Stimulated activated CD4-positive, alpha-beta T cell treated with anti-CD3 and anti-CD28 coated beads, Interleukin-1b, Interleukin-23, amount 100 ng/mL, for 4 hours (primary cell): ENCODE measurements at places on chromosomes 7 and 10.

- DNase-seq: no peak
Measured at GRCh38 chr10:77834943-77835668, 91.4 kb downstream of the DLG5 start.

DNA sequence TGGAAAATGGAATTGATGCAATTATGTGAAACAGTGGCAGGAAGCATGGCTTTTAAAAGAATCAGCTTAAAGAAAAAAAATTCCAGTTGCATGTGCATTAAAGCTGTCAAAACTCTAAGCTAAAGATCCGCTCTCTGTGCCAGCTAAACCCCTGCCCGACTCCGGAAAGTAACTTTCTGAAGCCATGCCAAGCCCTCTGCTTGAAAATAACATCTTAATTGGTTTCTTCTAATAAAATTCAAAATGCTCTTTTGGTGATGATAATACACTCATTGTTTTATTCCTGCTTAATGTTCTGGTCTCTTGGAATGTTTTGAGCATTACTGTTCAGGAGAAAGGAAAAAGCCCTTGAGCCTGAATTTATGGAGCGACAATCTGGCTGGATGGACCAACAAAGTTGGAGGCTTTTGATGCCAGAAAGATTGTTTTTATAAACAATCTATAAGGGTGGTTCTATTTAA, 11.7 kb downstream of the SEMA3C start:
- no peak for DNase-seq

DNA sequence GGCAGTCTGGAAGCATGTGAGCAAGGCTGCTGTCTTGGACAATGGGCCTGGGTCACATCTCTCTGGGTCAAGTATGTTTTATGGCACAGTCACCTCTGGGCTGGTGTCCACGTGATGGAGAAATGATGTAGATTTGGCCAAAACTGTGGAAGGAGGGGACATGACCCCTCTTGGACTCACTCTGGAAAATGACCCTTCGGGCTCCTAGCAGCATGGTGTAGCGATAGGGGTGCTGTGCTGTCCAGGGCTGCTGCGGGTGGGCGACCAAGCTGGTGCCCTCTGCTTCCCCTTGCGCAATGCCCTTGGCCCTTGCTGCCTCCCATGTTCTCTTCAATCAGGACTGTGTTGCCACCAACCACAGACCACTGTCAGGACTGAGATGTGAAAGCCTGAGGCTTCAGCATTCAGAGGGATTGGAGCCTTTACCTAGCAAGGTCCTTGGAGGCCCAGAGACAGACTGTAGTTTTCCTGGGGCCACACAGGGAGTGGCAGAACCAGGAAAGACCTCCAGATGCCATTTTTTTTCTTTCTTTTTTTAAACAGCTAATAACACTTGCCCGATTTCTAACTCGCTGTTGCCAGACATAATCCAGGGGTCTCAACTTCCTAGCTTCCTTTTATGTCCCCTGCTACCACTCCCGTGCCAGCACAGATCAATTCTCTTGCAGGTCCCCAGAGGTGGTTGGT, 6.1 kb downstream of the CYP26A1 start:
- DNase-seq: no peak

GRCh38 chr10:73899423-73899822, 11.5 kb upstream of the PLAU start:
- no peak for DNase-seq

DNA sequence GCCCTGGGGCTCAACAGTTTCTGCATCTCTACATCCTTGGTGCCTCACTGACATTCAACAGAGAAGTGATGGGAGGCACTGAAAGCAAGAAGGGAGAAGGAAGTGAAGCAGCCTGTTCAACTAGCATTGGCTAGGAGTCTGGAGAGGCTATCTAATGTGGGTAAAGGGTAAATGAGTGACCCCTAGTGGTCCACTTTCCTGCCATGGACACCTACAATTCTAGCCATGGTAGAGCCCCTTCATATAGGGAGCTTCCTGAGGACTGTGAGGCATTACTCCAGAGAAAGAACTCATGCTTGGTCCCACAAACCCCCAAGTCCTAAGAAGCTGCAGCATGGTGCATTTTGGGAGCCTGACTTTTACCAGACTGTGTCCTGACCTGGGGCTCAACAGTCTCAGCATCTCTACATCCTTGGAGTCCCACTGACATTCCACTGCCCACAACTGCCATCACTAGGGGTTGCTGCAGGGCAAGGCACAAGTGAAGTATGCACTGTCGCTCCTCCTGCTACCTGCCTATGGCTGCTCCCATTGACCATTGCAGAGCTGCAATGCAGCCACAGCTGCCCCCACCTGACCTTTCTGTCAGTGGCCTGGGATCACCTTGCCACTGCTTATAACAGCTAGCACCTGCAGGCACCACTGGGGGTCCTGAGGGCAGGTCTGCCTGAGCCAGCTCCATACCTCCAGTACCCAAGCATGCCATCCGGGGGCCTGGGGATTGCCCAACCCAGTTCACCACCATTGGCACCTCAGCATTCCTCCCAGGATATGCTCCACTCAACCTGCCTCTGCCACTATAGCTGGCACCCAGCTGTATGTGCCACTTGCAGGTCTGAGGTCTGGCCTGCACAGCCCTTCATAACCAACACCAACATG, 44.1 kb upstream of the CDK6 start:
- no peak for DNase-seq

GRCh38 chr10:28381466-28381865, 78.6 kb upstream of the MPP7 start:
- DNase-seq: no peak

- no peak for DNase-seq
Measured at GRCh38 chr7:33494474-33494873, 365.1 kb downstream of the BBS9 start.

DNA sequence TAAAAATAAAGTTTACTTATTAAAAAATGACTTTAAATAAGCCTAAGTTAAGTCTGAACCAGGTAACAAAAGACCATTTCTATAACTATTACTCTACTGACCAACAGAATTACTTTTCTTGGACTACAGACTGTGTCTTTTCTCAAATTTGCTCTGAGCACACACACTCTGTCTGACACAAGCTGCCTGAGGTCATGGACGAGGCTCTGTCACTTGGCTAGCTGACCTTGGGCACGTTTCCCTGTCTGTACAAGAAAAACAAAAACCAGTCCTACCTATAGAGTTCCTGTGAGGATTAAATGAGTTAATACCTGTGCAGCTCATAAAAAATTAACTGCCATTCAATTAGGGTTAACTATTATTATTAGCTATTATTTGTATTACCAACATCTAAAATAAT, 22.9 kb downstream of the ATE1 start:
- DNase-seq: no peak

DNA sequence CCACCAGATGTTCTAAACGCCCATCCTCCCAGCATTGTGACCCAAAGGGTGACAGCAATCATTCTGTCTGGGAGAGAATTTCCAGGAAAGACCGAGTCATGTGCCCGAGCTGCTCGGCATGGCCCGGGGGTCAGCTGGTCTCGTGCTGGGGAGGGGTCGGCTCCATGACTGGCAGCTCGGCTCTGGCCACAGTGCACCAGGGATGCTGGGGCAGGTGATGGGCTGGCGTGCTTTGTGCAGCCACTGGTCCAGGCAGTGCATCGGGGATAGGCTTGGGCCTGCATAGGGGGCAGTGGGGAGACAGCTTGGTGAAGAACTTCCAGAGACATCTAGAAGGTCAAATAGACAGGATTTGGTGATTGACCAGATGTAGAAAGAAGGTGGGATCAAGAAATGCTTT, 39.2 kb upstream of the PSMG3 start:
- no peak for DNase-seq

- DNase-seq: no peak
Measured at GRCh38 chr7:69232445-69233376, 365.6 kb upstream of the AUTS2 start.

- DNase-seq: no peak
Measured at GRCh38 chr7:21579341-21580072, 36.7 kb downstream of the DNAH11 start.

- DNase-seq: no peak
Measured at GRCh38 chr10:68647672-68648341, 73.2 kb upstream of the CCAR1 start.

- no peak for DNase-seq
Measured at GRCh38 chr10:12062754-12063482, 5.8 kb upstream of the DHTKD1 start.

DNA sequence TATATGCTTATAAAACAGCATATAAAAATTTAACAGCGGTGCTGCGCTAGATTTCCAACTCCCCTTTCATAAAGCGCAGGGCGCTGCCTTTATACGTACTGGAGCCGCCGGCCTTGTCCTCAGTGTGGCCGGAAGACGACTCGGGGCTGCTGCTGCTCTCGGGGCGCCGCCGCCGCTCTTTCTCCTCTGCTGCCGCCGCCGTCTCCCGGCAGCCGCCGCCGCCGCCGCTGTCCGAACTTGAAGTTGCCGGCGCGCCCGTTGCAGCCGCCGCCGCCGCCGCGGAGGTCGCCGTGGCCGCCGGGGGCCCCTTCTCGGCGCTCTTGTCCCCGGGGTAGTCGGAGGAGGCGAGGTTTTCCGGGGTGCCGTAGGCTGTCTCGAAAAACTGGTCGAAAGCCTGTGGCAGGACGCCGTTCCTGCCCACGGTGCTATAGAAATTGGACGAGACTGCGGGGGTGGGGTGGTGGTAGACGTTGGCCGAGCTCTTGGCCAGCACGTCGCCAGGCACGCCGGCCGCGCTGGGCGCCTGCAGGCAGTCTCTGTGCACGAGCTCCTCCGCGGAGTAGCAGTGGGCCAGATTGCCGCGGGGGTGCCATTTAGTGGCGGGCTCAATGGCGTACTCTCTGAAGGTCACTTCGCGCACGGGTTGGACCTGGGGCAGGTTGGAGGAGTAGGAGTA, 557 bp downstream of the HOXA11 start:
- no peak for DNase-seq

GRCh38 chr7:104327938-104328295, 486 bp upstream of the LHFPL3 start:
- no peak for DNase-seq

DNA sequence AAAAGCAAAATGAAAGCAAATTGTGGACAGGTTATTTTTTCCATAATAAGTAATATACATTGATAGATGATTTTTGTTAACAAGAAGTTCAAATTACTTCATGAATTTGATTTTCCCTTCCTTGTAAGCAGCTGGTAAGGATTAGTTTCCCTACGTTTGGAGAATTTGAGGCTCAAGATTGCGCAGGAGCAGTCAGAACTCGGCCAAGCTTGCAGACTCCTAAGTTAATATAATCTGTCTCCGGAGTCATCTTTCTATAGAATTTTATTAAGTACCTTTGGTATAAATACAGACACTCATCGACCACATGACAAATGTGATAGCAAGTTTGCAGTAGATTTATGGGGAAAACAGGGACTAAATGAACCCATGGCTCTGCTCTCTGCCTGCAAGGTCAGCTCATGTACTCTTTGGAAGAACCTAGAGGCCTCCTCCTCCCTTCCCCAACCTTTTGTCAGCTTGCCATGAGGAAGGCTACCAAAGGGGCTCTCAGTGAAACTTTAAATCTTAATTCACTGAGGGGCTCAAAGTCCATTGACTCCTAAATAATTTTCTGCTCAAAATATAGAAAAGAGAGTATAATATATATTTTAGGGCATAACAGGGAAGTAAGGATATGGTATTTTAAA, 89.2 kb upstream of the CTTNBP2 start:
- DNase-seq: no peak

DNA sequence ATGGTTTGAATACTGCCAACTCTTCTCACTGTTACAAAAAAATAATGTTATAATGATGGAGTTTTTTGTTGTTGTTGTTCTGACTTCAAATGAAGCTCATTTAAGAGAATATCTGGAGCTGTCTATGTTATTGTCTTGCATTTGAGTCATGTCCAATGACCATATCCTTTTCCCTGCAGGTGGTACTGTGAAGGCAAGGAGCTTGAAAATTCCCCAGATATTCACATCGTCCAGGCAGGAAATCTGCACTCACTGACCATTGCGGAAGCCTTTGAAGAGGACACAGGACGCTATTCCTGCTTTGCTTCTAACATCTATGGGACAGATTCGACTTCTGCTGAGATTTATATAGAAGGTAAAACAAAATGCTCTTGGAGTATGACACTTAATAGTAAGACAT, 33.5 kb downstream of the MYPN start:
- no peak for DNase-seq

- DNase-seq: no peak
Measured at GRCh38 chr7:29765490-29765889, 40.8 kb upstream of the WIPF3 start.

GRCh38 chr7:35241884-35242283, 12.0 kb downstream of the TBX20 start:
- DNase-seq: no peak

DNA sequence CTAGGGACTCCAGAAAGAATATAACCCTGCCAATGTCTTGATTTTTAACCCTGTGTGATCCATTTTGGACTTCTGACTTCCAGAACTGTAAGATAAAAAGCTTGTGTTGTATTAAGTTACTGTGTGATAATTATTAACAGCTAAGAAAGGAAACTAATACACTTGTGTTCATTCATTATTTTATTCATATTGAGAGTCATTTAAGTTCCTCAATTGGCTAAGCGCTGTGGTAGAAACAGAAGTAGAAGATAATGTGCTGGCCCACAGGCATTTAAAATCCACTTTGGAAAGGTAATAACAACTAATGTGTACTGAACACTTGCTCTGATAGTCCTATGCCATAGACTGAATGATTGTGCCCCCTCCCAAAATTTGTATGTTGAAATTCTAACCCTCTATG, 471.7 kb upstream of the GHITM start:
- no peak for DNase-seq
